Stimulated activated CD8-positive, alpha-beta memory T cell treated with anti-CD3 and anti-CD28 coated beads, Interleukin-15, amount 100 ng/mL, for 1 hour (primary cell): ENCODE measurements at places on chromosomes 1 and 21.

DNA sequence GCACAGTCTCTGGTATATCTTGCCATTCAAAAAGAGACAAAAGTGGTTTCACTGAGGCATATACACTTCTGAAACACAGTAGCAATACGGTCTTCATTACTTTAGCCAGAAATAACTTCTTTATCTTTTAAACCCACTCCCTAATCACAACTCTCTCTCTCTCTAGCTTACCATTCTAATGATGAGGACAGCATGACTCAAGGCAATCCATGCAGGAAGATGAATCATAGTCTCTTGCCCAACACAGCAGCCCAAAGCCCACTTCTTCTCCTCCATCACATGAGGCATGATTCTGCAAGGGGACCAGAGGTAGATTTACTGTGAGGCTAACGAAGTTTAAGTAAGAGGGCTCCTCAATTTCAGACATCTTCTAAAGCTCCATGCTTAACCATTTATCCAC lies 285.0 kb upstream of the NR5A2 start:
- no peak for DNase-seq

- no peak for DNase-seq
These were observed 311.6 kb downstream of the NPHP4 start for GRCh38 chr1:5680600-5680999.

DNA sequence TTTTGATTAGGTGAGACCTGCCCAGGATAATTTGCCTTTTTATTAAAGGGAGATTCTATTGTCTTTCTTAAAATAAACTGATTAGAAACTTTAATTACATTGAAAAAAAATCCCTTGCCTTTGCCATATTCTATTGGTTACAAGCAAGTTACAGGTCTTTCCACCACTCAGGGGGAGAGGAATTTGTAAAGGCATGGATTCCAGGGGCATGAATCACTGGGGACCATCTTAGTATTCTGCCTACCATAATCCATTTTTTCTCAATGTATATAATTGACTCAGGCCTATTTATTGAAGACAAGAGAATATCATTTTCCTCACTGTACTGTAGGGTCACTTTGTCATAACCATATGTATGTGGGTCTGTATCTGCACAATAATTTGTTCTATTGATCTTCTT lies 124.3 kb upstream of the PDE4B start:
- DNase-seq: no peak

DNA sequence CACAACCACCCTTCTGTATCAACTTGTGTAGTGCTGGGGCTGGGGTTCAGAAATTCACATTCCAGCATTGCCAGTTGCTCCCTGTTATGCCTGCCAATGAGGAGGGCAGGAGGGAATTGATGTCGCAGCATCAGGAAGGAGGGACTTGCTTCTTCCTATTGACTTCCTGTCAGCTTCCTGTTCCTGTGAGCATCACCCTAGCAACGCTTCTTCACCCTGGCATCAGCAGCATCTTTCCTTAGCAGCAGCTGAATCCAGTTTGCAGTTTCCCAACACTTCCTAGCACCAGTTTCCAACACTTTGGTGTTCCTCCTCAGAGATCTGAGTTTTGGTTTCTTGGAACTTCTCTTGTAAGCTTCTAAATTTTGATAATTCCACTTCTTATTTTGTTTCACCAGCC lies 8.9 kb upstream of the TRIM62 start:
- DNase-seq: no peak
